Smooth muscle cell of the coronary artery (primary cell): ENCODE measurements at places on chromosomes 2 and 18. TPM values are rescaled to one million over a fixed set of nuclear protein-coding genes. Genes with fewer than 3 reads are reported as not detected.

Gene TNP1
- total RNA-seq: not detected in 2 replicates

Gene RAB3GAP1
- 56.1 and 69.9 TPM in 2 replicates for total RNA-seq

Gene RBKS
- 1.4 and 3.0 TPM in 2 replicates for total RNA-seq

Gene MPPE1
- total RNA-seq: 19.5 and 25.7 TPM in 2 replicates

Gene FSIP2
- 0.08 TPM in 1 of 2 replicates, not detected in the other for total RNA-seq

Gene IL36A
- total RNA-seq: not detected in 2 replicates

Gene SIGLEC15
- 0.23 and 1.4 TPM in 2 replicates for total RNA-seq

Gene DPP4
- total RNA-seq: 42.1 and 649 TPM in 2 replicates

Gene GKN2
- total RNA-seq: 0.23 TPM in 1 of 2 replicates, not detected in the other

Gene TRIM43
- total RNA-seq: not detected in 2 replicates

Gene PLEKHH2
- total RNA-seq: 0.60 and 2.1 TPM in 2 replicates

Gene PROC
- 0.30 TPM in 1 of 2 replicates, not detected in the other for total RNA-seq

Gene PIEZO2
- total RNA-seq: 2.1 and 5.3 TPM in 2 replicates

Gene NT5C1B
- total RNA-seq: not detected in 2 replicates

Gene ZNF396
- total RNA-seq: 0.59 and 1.6 TPM in 2 replicates

Gene CAPG
- 56.0 and 78.2 TPM in 2 replicates for total RNA-seq

Gene PDK1
- 17.6 and 32.8 TPM in 2 replicates for total RNA-seq

Gene TNFAIP6
- total RNA-seq: 13.8 and 89.5 TPM in 2 replicates

Gene C2orf68
- 11.3 and 15.0 TPM in 2 replicates for total RNA-seq

Gene LHCGR
- not detected in 2 replicates for total RNA-seq

Gene CD8B
- total RNA-seq: not detected in 2 replicates

Gene IL1RL1
- 0.23 and 2.0 TPM in 2 replicates for total RNA-seq

Gene UGT1A5
- not detected in 2 replicates for total RNA-seq

Gene CENPA
- 0.47 and 2.9 TPM in 2 replicates for total RNA-seq

Gene LYG1
- total RNA-seq: not detected in 2 replicates

Gene HS6ST1
- total RNA-seq: 8.0 and 22.2 TPM in 2 replicates

Gene COPS9
- 63.1 and 151 TPM in 2 replicates for total RNA-seq

Gene KIF5C
- 0.08 and 0.12 TPM in 2 replicates for total RNA-seq

Gene UGT1A10
- total RNA-seq: 0.23 TPM in 1 of 2 replicates, not detected in the other

Gene COL3A1
- 1,200 and 2,738 TPM in 2 replicates for total RNA-seq

Gene TUBB8B
- not detected in 2 replicates for total RNA-seq

Gene SPP2
- not detected in 2 replicates for total RNA-seq

Gene PDE11A
- not detected in 2 replicates for total RNA-seq

Gene BOK
- total RNA-seq: 4.9 and 13.5 TPM in 2 replicates

Gene LYG2
- not detected in 2 replicates for total RNA-seq

Gene SLC16A14
- total RNA-seq: 0.47 and 3.2 TPM in 2 replicates
